NCI-H1417 treated with DMSO at 0.1 percent for 48 hours (cell line): ENCODE measurements at places on chromosomes 1 and 21.

- no peak for DNase-seq
These were observed 49.1 kb upstream of the IFNLR1 start for GRCh38 chr1:24235921-24236788.

DNA sequence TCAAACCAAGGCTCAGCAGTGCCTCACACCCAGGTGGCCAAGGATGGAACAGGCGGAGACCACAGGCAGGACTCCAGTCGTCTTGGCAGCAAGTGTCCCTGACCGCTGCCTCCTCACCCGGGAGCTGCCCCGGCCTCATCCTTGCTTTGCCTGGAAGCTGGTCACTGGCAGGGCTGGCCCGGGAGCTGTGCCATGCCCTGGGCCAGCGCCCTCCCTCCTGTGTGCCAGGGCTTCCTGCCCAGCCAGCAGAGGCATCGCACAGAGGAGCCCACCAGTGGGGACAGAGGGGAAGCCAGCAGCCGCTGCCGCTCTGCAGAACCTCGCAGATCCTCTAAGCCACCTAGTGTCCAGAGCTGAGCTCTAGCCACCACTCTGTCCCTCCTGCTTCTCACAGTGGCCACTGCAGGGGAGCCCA, 7.8 kb downstream of the CASZ1 start:
- no peak for DNase-seq

DNA sequence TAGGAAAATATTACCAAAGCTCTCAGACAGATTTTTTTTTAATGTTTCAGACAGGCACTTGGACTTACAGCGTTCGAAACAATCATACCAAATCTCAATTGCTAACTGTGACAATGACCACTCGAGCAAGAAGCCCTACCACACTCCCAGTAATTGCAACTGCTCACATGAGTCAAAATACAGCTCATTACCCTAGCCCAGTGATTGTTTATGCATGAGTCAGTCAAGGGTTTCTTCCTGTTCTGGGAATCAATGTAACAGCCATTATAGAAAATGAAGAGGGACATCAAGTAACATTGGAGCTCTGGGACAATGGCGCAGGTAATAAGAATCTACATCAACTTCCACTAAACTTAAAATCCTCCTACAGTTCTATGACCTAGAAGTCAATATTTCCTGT, 56.1 kb upstream of the SH3GLB1 start:
- DNase-seq, result no peak

DNA sequence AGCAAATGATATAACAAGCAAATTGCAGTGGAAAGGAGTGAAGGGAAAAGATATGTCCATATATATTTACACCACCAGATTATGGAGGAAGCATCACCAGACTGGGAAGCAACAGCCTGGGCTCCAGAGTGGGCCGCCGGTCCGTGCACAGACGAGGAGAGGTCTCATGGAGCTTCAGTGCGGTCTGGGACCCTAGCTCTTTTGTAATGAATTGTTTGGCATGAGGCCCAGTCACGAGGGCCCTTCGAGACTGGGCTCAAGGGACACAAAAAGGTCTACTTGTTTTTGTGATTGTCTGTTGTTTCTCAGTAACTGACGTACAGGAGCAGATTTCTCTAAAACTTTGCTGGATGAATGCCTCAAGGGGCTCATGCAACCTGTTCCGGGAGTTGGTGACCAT, 12.9 kb upstream of the STUM start:
- no peak for DNase-seq

GRCh38 chr1:42853116-42853884, 6.9 kb downstream of the ZNF691 start:
- no peak for DNase-seq

- DNase-seq, result no peak
These were observed 5.7 kb downstream of the TMPRSS3 start for GRCh38 chr21:42390193-42390592.

DNA sequence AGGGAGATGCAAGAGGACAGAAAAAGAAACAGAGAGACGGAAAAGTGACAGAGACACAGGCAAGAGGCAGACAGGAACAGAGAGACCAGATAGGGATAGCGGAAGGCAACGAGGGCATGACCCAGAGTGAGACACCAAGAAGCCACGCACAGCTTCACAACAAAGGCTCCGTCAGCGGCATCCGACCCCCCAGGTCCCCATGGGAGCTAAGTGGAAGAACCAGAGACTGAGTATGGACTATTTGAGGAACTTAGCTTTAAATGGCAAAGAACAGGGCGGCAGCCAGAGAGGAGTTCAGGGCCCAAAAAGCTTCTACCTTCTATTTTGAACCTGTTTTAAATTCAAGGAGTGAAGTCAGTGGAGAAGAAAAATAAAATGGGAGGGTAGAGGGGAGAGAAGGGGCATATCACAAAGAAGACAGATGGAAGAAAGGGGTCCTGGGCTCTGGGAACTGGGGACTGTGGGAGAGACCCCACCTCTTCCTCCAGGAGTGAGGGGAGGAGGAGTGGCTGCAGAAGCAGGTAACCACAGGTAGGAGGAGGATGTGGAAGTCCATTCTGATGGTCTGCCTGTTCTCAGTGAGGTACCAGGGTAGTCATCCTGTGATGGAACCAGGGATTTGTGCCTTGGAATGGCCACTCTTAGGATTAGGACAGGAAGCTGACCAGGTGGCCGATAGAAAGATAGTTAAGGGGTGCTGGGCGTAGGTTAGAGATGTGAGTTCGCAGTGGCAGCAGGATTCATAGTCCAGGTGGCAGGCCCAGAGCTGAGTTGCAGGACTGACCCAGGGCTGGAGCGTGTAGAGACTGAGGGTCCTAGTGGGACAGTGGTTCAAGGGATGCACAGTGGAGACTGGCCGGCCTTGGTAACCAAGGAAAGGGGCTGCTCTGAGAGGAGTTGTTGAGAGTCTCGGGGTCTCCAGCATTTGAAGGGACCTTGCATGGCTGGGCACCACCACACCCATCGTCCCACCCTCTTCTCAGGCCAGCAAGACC, 37.7 kb downstream of the CSMD2 start:
- DNase-seq, result no peak

DNA sequence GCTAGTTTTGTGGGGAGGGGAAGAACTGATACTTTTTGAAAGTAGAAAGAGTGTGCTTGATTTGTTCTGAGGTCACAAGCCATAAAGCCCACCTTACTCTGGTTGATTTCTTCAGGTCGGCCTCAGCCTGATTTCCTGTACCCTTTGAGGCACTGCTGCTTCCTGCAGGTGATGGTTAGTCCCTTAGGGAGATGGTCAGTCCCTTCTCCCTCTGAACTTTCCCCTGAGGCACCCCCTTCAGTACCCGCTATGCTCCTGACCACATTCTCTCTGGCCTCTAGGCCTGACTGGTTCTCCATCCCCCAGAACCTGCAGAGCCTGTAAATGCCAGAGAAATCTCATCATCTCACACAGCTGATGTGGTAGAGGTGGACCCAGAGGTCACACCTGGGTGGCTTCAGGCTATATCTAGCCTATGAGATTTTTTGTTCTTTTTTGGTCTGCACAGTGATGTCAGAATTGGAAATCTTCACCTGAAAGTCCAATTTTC, 15.0 kb upstream of the ID3 start:
- DNase-seq, result no peak

DNA sequence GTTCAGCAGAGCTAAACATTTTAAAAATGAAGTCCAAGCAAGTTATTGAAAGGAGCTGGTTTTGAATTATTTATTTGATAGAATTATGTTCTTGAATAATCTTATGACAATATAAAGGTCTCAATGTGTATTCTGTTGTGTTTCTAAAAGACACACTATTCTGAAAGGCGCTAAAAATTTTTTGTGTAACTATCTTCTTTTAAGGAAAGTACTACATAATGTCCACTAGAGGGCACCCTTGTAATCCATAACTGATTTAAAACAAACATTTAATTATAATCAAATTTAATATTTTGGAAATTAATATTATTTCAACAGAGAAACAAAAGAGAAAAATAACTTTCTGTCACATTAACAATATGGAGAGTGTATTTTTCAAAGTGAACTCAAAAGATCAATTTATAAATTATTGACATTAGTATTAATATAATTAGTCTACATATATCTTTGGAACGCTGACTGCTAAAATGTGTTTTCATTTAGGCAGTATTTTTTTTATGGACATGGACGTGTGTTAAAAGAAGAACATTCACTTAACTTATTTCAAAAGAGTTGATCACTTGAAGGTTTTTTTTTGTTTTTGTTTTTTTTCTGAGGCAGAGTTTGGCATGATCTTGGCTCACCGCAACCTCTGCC, 248.4 kb downstream of the DENND1B start:
- peak; percentile 14 for DNase-seq

- DNase-seq, result no peak
These were observed 128.6 kb upstream of the IVNS1ABP start for GRCh38 chr1:185445594-185445993.

- no peak for DNase-seq
These were observed 38.7 kb downstream of the TRIM67 start for GRCh38 chr1:231200388-231201031.

GRCh38 chr1:222709700-222710153, 2.6 kb downstream of the AIDA start:
- DNase-seq, result no peak

DNA sequence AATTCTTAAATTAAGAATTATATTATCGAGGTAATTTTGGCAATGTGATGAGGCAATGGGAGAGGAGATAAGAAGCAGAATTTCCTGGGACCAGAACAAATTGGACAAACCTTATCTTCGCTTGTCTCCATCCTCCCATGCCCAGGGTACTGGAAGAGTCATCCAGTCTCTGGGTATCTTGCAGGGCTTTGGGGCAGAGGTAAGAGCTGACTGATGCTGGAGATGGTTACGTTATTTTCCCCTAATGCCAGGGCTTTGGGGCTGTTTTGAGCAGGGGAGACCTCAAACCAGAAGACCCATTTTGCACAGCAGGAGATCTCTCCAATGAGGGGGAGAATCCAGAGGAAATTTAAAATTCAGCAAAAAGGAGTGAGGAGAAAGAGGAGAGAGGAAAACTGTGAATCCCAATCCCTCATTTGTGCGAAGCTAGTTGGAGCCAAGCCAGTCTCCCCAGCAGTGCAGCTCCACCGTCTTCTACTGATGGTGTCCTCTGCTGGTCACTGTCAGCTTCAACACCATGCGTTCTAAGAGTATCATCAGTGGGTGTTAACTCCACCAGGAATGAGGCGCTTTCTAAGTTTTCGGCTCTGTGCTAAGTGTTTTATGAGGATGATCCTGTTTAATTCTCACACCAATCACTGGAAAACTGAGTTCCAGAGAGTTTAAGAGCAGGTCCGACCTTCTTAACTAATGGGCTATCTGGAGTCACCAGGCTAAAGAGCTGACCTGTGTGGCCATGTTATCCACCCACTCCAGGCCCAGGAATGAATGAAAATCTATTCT, 86.8 kb upstream of the CD34 start:
- DNase-seq, result no peak

- no peak for DNase-seq
These were observed 36.1 kb upstream of the KHDRBS1 start for GRCh38 chr1:31977385-31978131.

- DNase-seq, result no peak
These were observed 170.4 kb downstream of the PTPRC start for GRCh38 chr1:198809247-198809646.

- no peak for DNase-seq
These were observed 28.1 kb upstream of the PPP2R5A start for GRCh38 chr1:212257157-212257556.

- no peak for DNase-seq
These were observed 1.3 kb downstream of the TOR1AIP2 start for GRCh38 chr1:179876300-179876715.

DNA sequence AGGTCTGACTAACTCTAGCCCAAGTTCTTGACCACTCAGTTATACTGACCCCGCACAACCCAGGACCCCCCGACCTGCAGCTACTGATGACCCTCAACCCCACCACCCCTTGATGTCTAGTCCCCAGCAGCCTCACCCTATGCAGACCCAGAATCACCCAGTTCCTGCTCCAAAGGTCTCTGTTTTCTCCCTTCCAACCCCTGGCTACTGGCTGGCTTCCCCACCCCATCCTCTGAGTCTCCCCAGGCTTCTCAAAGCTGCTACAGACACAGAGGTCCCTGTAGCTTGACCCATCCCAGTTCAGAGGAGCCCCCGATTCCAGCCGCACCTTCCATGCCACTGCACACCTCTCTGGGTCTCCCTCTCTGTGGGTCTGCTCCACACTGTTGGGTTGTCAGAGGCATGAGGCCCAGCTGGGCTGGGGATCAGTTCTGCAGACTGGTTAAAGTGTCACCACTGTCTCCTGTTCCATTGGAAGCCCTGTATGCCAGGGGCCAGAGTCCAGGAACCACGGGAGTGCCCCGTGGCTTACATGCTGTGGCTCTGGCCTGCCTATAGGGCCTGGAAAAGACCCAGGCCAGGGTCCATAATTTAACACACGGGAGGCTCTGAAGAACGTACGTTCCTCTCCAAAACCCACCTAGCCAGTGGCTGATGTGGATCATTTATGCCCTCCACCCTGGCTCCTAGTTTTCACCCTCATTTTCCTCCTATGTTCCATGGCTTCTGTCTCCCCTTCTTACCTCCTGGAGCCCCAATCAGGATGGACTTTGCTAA, 497 bp downstream of the PKLR start:
- no peak for DNase-seq

GRCh38 chr1:16064536-16065268, 8.7 kb downstream of the FAM131C start:
- DNase-seq, result no peak

DNA sequence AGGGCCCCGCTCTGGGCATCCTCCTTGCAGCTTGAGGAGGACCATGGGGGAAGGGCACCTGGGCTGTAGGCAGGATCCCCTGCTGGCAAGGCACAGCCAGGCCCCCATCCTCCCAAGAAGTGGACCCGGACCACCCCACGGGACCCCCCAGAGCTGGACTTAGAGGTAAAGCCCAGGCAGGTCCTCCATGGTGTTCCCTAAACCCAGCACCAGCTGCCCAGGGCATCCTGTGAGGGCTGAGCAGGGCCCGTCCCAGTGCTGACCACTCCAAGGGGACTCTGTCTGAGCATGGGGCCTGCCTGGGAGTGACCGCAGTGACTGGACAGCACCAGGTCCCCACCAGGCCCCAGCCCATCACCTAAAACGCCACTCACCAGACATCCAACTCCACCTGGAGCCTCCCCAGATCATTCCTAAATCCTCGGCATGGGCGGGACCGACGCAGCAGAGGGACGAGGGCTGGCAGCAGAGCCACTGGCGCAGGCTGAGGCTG, 21.3 kb downstream of the COL6A2 start:
- DNase-seq, result no peak

DNA sequence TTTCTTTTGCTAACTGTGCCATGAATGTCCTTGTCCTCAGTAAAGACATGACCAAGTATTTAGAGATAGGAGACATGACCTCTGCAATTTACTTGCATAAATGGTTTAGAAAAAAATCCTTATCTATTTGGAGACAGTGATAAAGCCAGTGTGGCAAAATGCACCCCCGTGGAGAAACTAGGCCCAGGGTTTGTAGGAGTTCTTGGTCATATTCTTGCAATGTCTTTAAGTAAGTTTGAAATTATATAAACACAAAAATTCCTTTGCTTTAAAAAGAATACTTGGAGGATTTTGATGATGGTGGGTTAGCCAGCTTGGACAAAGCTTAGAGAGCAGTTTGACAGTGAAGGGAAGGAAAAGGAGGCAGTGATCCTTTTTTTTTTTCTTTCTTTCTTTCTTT, 101.9 kb upstream of the SLC45A1 start:
- no peak for DNase-seq
